ENCODE measurements at places on chromosomes 7 and 10.

- DNase-seq: no peak
These were observed 653.7 kb upstream of the SEMA3D start for GRCh38 chr7:85840554-85840953.

DNA sequence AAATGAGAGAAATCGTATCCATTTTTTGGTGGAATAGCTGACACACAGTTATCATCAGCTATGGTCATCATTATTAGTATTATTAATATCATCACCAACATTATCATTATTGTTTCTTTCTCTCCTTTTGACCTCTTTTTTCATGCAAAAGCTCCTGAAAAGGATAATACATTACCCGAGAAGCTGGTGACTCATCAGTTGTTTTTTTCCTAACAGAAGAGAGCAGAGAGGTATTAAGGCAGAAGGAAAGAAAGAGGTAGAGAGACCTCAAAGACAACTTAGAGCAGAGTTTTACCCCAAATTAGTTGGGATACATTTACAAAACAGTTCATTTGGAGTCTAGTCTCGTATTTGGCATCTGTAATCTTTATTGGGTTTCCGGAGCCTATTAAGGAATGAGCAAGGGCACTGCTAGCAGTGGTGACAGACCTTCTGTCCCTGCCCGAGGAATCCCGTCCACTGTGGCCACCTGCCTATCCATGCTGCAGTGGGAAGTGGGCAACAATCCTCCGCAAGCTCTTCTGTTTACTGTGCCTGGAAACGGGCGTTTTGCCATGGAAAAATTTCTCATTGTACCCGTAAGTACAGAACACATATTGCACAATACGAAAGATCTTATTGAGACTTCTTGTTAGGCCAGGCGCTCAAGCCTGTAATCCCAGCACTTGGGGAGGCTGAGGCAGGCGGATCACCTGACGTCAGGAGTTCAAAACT, 170.0 kb upstream of the MKLN1 start:
- DNase-seq: no peak

DNA sequence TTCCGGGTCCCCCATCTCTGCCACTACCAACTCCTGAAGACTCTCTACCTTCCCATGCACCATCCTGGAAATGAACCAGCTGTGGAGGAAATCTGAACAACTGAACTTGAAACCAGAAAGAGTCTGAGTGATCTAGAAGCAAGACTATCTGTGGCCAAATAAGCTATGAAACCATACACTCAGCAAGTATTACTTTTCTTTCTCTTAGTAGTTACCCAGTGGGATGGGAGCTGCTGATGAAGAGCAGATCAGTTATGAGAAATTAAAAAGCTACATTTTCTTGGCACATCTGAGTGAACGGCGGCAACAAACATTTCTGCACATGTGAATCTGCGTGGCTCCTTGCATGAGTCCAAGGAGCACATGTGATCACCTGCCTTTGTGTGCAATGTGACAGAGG, 31.6 kb upstream of the AGK start:
- DNase-seq: no peak

- DNase-seq: no peak
These were observed 151.5 kb upstream of the KAT6B start for GRCh38 chr10:74674927-74675326.

DNA sequence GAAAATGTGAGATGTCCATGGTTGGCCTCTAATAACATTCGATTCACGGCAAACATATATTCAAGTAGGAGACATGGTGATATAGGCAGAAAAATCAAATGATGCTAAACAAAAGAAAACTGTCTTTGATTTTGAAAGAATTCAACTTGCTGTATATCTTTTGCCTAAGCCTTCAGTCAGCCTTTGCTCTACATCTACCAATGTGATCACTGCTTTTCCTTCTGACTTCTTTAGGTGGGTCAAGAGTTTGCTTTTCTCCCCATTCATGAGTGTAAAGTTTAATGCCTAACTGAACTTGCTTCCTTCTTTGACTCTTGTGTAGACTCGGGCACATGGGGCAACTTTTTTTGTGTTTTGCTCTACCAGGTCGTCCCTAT, 417 bp upstream of the HIF1AN start:
- DNase-seq: no peak

GRCh38 chr7:7769710-7770627, 51.6 kb upstream of the RPA3 start:
- DNase-seq: no peak
